ENCODE measurements at places on chromosomes 12 and 14.

- DNase-seq: no peak
Observed at GRCh38 chr12:93336291-93336741, 41.4 kb upstream of the NUDT4 start.

GRCh38 chr12:71135812-71136176, 22.0 kb downstream of the TSPAN8 start:
- DNase-seq: no peak

DNA sequence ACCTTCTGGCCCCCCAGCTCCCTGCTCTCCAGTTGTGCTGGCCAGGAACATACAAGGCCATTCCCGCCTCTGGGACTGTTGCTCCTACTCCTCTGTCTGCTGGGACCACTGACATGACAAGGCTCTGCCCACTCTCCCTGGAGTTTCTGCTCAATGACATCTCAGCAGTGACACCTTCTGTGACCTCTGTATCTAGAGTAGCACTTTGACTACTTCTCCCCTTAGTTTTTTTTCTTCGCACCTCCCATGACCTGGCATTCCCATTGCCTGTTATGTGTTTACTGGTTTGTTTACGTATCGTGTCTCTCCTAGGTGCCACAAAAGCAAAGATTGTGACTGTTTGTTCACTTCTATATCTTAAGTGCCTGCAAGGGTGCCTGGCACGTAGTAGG, 40.1 kb upstream of the TMEM263 start:
- no peak for DNase-seq

DNA sequence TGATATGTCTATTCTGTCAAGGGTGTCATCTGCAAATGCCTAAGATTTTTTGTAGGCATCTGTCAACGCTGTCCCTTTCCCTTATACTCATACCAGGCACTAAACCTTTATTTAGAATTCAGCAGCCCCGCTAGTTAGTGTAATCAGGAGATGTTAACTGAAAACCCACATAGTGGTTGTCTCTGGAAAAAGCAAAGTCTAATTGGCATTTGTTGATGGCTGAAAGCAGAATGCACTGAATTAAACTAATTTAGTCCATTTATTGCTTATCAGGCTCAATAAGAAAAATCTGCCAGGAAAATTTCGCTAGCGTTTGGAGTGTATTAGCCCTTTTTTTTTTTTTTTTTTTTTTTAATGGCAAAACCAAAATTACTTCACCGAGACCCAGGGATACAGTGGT, 34.5 kb downstream of the TDP1 start:
- DNase-seq: no peak

DNA sequence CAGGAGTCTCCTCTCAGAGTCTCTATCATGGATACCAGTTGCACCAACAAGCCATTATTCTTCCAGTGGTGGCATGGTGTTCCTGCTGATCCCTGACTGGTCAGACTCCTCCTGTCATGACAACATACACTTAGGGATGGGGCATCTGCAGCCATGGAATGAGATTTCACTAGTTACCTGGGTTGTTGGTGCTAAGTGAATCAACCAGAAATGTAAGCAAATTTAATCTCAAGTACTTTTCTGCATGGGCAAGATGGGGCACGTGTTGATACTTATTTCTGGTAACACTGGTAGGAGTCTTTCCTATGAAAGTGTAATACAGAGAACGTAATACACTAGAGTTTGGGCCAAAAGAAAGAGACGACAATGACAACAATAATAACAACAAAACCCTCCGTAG, 211.5 kb upstream of the FOXN3 start:
- no peak for DNase-seq

DNA sequence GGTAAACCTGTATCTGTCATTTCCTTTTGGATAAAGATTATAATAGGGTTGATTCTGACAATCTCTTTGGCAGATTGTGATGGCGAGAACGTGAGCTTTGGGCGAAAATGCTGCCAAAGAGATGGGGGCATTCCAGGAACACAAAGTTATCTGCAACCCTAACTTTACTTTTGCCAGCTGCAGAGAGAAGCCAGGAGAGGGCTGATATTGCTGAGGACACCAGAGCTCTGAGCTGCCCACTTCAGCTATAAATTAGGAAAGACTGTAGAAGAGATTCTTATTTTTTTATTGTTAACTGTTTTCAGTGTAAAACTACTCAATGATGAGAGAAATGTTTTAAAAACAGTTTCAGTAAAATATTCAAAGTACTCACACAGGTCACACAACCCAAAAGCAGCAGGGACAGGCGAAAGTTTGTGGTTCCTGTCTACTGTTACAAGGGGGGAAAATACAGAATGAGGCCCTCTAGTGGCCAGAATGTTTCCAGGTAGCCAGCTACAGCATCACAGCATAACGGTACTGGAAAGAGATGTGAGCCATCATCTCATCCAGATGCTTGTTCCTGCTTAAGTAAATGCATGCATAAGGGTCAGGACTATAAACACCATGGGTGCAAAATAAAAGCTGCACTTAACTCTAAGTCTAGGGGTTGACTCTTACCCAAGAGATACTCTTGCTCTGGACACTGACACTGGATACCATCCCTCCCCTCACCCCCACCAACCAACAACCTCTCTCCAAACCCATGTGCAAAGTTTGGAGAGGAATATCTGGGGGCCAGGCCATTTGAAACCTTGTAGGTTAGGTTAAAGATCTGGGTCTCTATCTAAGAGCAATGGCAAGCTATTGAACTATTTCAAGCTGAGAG, 498.4 kb downstream of the RMST start:
- DNase-seq: no peak

- DNase-seq: no peak
Observed at GRCh38 chr14:22572562-22573058, 16.4 kb downstream of the DAD1 start.

- DNase-seq: no peak
Observed at GRCh38 chr12:26614011-26614616, 218.9 kb downstream of the ITPR2 start.

GRCh38 chr12:72448089-72448488, 175.9 kb downstream of the TRHDE start:
- no peak for DNase-seq

GRCh38 chr12:106226884-106227640, 20.8 kb downstream of the CKAP4 start:
- DNase-seq: no peak

- no peak for DNase-seq
Observed at GRCh38 chr12:123905319-123905925, 67.2 kb downstream of the CCDC92 start.

All from cortex of kidney (tissue), 1 donor.